MM.1S (cell line): ENCODE measurements at places on chromosomes 5 and 9.

DNA sequence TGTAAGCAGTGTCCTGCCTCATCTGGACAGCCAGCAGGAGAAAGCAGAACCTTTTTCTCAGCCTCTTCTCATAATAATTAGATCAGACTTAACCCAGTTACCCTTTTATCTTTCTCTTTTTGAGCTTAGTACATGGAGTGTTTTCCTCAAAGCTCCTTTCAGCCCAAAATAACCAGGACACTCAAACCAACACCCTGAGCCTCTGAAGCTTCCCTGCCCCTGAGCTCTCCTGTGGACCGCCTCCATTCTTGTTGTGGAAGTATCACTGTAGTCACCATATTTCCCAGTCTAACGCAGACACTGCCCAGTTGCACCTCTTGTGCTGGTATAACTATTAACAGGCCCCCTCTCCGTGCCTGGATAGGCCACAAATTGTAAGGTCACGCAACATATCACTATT, 53.8 kb upstream of the ZNF622 start:
- no peak for DNase-seq

GRCh38 chr9:133557581-133557980, 23.1 kb downstream of the ADAMTSL2 start:
- no peak for DNase-seq

GRCh38 chr5:174358276-174358675, 312.8 kb downstream of the NSG2 start:
- DNase-seq, result no peak

DNA sequence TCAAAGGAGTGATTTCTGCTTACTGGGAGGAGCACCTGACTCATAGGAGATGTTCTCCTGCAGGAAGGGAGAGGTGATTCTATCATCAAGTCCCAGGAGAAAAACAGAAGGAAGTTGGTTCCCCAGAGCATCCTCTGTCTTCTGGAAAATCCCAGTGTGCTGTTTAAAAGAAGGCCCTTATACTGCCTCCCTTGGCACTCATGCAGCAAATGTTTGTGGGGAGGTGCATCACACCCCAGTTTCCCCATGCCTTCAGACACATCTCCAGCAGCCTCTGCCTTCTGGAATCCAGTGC, 63.1 kb downstream of the PPARGC1B start:
- DNase-seq, result no peak

DNA sequence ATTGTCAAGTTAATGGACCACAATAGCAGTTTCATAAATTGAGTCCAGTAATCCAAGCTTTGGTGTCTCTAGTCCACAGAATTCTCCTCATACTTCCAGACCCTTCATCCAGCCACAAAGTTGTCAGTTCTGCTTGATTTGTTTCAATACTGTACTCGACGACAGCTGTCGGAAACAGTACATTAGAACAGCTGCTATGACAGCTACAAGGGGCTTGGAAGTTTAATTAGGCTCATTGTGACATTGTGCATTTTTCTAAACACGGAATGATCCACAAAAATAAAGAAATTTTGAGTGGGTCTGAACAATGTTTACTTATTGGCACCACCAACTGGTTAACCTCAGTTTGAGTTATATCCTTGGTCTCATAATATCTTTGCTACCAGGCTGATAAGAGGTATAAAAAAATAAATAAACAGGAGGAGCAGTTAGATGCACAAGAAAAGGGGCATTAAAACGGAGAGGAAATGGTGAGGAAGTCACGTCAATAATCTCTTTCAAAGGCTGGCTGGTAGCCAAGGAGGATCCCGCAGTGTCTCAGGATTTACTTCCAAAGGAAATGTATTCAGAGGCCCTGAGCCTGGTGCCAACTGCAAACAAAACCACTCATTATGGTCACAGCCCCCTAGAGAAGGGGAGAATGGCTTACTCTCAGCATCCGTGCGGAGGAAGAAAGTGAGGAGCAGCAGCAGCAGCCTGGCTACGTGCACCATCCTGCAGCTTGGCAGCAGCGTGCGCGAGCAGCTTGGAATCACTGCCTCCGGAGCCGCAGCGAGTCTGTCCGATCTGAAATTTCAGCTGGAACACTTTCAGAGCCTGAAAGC, 933.8 kb upstream of the DMAC1 start:
- DNase-seq, result no peak

DNA sequence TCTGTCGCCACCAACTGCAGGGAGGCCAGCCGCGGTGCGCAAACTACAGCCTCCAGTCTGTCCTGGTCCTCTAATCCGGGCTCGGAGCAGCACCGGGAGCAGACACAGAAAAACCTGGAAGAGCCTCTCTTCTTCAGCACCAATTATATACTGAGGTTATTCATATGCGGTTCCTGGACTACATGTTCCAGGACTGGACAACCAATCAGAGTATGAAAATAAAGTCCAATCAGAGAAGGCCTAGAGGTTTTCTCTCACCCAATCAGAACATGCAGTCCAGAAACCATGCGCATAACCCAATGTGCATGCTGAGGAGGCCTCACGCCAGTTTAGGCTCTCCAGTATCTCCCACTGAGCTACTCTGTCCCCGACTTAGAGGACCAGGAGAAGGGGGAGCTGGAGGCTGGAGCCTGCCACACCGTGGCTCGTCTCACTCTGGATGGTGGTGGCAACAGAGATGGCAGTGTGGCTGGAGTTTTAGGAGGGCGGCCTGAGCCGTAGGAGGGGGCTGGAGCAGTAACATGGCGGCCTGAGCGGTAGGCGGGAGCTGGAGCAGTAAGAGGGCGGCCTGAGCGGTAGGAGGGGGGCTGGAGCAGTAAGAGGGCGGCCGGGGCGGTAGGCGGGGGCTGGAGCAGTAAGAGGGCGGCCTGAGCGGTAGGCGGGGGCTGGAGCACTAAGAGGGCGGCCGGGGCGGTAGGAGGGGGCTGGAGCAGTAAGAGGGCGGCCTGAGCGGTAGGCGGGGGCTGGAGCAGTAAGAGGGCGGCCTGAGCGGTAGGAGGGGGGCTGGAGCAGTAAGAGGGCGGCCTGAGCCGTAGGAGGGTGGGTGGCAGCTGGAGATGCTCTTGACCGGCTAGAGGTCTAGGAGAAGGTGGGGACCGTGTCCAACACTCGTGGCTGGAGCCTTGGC, 20.4 kb upstream of the TRIM52 start:
- DNase-seq, result no peak

- no peak for DNase-seq
These were observed 47.1 kb downstream of the COL27A1 start for GRCh38 chr9:114202396-114202795.

DNA sequence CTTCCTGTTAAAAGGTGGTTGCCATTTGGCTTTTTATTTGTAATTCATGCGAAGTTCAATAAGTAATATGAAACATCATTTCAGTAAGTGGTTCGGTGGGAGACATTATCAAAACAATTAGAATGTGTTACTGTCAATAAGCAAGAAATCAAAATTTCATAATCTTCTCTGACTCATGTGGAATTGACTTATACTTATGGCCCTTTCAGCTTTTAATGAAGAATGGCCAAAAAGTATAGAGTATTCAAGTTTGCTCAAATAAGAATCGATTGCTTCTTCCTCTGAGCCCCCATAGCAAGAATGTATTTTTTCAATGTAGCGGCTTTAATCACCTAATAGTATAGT, 174.5 kb downstream of the AOPEP start:
- DNase-seq, result no peak

DNA sequence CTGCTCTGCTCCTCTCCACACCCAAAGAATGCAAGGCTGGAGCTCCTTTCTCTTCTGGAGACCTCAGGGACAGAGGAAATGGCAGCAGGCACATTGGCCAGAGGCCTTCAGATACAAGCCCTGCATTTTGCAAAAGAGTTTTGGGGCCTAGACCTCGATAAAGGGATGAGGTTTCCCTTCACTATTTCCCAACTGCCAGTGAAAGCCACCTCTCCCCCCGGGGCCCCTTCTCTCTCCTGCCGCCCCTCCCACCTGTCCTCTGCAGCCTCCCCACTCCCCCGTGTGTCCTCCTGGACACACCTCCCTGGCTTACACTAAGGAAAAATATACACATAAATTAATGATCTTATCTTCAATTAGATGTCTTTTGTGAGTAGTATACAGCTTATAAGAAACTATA, 21.3 kb upstream of the LMNB1 start:
- DNase-seq, result no peak

DNA sequence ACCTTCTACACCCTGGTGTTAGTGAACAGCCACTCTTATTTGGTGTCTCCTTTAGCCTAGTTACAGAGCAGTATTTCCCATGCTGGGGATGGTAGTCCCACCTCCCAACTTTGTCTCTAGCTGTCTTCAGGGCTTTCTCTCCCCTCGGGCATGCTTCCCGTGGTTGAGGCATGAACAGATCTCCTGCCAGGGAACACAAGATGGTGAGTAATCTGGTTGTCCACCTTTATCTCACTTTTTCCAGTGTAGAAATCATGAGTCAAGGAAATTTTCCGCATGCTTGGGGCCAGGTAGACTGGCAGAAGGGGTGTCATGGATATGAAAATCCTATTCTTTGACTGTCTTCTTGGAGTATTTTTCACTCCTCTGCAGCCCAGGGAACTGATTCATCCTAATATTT, 532.9 kb downstream of the ANXA1 start:
- no peak for DNase-seq

- DNase-seq, result no peak
These were observed 8.8 kb upstream of the CCL27 start for GRCh38 chr9:34671307-34671706.

DNA sequence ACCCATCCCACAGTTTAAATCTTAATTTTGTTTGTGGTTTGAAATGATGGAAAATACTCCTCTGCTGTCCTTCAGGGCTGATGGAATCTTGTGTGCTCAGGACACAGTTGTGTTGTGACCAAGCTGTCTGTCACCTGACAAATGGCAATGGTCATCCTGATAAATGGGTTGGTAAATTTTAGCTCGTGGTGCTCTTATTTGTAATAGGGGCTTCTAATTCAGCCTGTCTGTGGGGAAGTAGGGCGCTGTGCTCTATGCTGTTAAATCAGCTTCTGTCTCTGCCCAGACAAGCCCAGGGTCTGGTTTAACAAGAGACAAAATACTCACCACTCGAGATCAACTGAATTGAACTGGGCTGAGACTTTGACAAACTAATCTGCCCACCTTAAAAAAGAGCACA, 4.5 kb downstream of the LRRTM2 start:
- no peak for DNase-seq

DNA sequence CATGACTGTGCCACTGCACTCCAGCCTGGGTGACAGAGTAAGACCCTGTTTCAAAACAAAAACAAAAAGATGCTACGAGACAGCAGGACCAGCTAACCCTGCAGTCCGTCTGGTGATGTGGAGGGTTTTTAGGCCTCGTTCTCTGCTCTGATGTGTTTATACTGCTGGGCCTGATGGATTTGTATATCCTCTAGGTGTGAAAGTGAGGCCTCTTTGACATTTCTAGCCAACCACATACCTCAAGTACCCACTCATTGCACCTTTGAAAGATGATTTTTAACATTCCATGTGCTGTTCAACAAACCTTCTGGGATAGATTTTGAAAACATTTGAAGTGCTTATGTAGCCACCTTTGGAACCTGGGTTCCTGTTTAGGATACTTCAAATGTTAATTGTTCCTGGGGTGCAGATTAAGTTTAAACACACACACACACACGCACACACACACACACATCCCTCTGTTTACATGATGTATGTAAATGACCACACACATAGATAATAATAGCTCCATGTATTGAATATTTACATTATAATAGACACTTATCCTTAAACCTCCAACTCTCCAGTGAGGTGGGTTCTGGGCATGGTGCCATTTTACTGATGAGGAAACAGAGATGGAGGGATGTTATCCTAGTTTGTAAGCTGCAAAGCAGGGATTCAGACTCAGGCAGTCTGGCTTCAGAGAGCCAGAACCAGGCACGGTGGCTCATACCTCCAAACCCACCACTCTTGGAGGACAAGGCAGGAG, 48.8 kb upstream of the GOLPH3 start:
- DNase-seq, result no peak

GRCh38 chr9:98488571-98489312, 220.0 kb downstream of the GABBR2 start:
- DNase-seq, result no peak

DNA sequence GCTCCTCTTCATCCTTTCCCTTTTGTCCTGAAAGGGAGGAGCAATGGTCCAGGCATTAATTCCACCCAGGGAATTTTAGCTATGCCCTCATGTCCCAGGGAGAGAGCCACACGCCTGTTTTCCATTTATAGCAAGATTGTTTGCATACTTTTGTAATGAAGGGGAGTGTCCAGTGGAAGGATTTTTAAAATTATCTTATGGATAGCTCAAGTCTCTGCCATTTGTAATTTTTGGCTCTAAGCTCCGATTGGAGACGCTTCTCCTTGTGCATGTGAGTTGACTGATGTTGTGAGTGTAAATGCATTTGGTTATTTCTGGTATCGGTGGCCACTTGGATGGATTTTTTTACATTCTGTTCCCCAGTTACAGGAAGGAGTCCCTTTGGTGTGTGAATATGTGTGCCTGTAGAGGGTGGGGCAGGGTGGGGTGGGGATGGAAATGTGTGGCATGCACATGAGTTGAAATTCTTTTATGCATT, 7.2 kb upstream of the RPL26L1 start:
- DNase-seq, result no peak

- no peak for DNase-seq
These were observed 121.4 kb upstream of the CACNA1B start for GRCh38 chr9:137756045-137756744.

DNA sequence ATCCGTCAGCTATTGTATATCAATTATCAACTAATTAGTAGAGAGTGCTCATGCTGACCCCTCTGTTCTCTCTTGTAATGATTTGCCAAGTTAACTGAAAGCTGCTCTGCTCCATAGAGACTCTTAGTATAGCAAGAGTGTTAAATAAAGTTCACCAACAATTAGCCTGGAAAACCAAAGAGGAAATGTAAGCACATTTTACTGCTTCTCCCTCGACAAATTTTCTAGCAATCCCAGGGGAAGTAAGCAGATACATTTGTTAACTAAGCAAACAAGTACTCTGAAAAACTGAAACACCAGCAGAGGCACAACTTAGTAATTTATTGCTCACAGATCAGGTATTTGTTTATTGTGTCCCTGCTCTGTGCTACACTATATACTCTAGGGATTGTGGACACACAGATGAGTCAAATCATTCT, 162.2 kb downstream of the GLIS3 start:
- no peak for DNase-seq

DNA sequence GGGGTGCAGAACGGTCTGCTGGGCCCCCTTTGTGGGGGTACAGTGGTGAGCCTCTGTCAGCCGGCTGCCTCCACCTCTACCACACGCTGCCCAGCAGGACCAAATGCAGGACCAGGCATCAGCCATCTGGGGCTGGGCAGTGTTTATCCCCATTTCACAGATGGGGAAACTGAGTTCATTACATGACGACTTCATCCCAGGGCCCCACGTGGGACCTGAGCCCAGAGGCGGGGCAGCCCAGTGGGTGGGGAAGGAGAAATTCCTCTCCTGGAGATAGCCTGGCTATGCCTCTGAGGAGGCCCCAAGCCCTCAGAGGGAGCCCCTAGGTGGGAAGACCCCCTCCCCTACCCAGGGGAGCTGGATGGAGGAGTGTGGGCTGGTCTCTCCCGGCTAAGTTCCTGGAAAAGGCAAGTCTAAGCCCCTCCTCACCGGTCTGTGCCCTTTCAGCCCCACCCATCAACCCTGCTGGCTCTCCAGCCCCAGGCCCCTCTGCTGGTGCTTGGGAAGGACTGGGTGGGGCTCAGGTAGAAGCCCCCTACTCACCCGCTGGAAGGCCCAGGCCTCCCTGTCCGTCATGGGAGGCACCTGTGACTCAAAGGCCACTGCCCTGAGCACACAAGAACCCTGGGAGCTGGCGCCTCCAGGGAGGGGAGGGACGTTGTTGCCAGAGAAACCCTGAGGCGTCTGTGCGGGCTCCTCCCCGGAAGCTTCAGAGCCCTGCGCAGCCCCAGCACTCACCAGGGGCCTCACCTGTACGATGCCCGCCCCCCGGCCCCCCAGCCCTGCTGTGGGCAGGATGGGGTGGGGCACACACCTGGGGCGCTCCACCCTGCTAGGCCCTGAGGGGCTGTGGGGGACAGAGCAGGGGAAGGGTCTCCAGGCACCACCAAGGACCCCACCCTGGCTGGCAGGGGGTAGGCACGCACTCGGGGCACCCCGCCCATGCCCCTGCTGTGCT, 7.4 kb upstream of the CCDC187 start:
- DNase-seq, result peak; percentile 19
